ENCODE measurements at places on chromosomes 7 and 10.

- no peak for DNase-seq
Measured at GRCh38 chr10:132444877-132445351, 47.9 kb downstream of the PWWP2B start.

- no peak for DNase-seq
Measured at GRCh38 chr7:102079140-102080018, 207.3 kb upstream of the SH2B2 start.

DNA sequence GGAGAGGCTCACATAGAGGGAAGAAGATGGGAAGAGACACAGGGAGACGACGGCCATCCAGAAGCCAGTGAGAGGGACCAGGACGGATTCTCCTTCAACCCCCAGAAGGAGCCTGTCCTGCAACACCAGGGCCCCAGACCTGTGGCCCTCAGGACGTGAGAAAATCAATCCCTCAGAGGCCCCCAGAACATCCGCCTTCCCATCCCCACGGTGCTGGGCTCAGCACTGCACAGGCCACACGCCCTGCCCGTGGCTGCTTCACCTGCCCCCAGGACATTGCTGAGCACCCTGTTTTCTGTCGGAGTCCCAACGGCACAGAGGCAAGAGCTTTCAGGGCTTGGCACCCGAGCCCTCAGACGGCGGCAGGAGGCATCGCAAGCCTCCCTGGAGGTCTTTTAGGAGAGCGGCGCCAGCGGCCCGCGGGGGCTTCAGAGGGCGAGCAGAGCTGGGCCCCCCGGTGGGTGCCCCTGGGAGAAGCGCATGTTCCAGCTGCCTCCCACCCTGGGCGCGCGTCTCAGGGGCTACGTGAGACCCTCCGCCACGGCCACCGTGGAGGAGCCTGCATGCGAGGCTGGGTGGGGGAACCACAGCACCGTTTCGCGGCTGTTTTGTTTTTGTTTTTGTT is 42.8 kb downstream of the PDGFA start:
- no peak for DNase-seq

DNA sequence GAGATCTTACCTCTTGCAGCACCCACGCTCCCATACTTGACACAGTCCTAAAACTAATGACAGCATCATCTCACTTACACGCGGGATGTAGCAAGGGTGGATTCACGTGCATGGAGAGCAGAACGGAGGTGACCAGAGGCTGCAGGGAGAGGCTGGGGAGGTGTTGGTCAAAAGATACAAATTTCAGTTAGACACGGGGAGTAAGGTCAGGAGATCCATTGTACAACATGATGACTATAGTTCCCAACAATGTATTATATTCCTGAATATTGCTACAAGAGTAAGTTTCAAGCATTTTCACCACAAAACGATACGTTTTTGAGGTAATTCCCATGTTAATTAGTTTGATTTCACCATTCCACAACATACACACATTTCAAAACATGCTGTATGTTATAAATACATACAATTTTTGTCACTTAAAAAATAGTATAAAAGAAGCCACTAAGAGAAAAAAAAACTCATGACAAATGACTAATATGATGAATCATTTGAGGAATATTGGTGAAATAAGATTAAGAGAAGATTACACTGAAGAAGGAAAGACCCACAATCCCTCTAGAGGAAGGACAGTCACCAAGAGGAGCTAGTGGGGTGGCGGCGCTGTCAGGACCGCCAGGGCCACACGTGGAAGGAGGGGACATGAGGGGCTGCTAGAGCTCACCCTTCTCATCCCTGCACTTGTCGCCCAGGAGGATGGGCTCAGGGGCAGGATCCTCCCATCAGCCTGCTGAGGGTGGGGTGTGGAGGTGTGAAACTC is 49.4 kb upstream of the EGFR start:
- DNase-seq, result no peak

- no peak for DNase-seq
Measured at GRCh38 chr7:94382746-94383145, 11.9 kb upstream of the COL1A2 start.

GRCh38 chr7:135368416-135369186 is 135.0 kb downstream of the STRA8 start:
- DNase-seq, result no peak

DNA sequence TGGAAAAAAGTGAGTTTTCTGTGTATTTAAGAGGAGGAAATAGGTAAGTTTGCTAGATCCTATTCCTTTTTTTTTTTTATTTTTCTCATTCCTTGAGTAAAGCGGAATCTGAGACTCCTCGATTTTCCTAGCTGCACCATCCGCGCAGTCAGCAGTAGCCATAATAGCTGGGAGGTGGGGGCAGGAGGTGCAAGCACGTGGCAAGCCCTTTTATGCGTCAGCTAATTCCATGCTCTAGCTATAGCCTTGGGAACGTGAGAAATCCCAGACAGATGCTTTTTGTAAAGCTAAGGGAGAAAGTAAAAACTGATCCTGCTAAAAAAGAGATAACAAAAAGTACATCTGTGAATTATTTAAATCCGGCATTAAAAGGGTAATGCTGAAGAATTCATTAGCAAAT is 33.2 kb upstream of the TPK1 start:
- no peak for DNase-seq

DNA sequence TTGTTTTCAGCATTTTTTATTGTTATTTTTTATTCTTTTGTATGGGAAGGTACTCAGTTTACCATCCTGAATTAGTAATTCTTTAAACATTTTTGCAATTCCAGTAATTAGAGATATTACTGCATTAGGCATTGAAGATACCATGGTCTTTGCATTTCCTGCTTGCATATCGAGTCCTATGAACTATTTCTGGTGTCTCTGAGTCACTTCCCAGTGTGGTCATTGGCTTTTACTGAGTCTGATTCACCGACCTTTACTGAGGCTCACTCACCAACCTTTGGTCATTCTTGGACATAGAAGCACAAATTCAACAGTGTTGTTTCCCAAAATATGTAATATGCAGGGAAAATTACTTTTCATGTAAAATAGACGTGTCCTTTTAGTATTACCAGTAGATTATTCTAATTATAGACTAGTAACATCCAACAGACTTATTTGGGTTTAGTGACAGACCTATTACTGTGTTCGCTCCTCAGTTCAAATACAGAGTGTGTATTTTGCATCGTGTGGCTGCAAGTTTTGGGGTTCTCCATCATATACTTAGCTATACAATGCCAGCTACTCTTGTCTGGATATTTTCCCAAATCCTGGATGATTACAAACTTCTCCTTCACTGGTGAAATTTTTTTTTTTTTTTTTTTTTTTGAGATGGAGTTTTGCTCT is 180.7 kb upstream of the PRSS1 start:
- DNase-seq, result no peak

DNA sequence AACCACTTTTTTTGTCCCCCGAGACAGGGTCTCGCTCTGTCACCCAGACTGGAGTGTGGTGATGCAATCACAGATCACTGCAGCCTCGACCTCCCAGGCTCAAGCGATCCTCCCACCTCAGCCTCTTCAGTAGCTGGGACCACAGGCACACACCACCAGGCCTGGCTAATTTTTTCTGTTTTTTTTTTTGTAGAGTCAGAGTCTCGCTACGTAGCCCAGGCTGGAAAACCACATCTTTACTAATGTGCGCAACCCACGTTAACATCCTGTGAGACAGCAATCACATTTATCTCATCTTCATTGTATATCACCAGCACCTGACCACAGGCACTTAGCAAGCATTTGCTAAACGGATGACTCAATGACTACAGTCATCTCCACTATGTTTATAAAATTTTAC is 77.8 kb upstream of the ATP6V0A4 start:
- DNase-seq, result no peak

DNA sequence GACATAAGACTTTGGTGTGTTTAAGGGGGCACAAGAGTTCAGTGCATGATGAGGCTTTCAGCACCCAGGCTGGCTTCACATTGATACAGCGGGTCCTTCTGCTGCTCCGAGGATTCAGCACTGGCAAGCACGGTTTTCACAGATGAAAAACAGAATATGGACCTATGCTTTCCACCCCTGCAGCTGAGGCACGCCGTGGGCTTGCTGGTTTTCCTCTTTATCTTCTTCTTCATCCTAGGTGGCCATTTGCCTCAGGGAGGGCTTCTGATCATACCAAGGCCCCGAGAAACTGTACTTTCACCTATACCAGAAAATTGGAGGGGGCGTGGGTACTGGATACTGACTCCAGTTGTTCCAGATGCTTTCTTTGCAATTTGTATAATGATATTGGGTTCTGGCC is 277.1 kb upstream of the ZNF32 start:
- no peak for DNase-seq

GRCh38 chr7:155278921-155279320 is 18.8 kb upstream of the INSIG1 start:
- no peak for DNase-seq

- DNase-seq, result no peak
Measured at GRCh38 chr10:45487735-45488134, 113.7 kb downstream of the ALOX5 start.

DNA sequence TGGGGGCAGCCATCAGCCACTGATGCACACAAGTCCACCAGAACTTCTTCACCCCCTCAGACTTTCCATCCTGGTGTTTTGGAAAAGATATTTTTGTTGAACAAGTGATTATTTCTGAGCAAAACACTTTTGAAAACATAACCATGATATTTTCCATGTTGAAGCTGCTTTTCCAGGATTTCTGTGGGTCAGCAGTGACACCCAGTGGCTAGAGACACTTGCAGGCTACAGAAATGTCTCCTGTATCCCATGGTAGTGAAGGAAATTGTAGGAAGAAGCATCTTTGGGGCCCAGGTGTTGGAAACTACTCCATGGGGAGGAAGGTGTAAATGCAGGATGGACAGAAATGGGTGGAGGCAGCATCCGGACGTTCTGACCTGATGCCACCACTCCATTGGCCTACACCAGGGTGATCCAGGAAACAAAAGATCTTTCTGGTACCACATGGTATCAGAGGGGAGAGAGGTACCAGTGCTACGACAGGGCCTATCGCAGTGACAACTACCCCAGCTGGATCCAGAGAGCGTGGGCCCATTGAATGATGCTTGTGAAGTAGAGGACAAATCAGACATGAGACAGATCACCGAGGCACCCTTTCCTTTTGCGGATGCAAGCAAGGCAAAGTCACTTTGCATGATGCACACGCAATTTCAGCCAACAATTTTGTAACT is 111.7 kb upstream of the COBL start:
- no peak for DNase-seq

DNA sequence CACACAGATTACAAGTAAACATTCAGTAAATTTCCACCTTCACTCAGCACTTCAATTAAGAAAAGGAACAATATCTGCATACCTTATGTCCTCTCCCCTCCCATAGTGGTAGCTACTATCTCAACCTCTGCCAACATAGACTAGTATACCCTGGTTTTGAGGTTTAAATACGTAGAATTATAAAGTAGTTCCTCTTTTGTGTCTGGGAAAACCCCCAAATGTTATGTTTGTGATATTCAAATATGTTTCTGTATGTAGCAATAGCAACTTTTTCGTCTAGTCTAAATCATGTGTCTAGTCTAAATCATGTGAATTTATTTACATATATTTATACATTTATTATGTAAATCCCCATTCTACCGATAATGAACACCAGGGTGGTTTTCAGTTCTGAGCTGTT is 13.2 kb upstream of the CAMK2B start:
- DNase-seq, result no peak

- no peak for DNase-seq
Measured at GRCh38 chr10:113945075-113945686, 90.7 kb downstream of the NHLRC2 start.

GRCh38 chr10:7035126-7035761 is 375.6 kb downstream of the SFMBT2 start:
- no peak for DNase-seq

All from GM18507 (cell line).